Aorta (tissue), 5 donors: ENCODE measurements at places on chromosomes 1 and 21.

DNA sequence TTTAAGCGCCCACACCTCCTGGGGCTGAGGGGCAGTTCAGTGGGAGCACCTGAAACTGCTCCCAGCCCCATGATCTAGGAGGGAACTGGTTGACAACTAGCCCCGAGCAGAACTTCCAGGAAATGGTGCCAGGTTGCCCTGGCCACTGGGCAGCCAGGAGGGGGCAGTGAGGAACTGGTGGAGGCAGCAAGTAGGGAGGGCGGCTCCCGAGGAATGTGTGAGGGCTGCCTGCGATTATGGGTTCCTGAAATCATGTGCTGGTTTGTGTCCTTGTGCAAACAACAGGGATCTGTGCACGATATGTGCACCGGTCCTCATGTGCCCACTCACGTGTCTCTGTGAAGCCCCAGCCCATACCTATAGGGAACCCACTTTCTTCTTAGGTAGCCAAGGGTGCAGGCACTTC lies 9.9 kb downstream of the GPR3 start:
- DNase-seq, result peak; percentile 92
- H3K36me3 ChIP-seq, result no peaks in the 10 kb centered on the region
- H3K4me3 ChIP-seq, result no peak overlapping the region
- peak overlapping the region; percentile 49 for H3K27ac ChIP-seq

DNA sequence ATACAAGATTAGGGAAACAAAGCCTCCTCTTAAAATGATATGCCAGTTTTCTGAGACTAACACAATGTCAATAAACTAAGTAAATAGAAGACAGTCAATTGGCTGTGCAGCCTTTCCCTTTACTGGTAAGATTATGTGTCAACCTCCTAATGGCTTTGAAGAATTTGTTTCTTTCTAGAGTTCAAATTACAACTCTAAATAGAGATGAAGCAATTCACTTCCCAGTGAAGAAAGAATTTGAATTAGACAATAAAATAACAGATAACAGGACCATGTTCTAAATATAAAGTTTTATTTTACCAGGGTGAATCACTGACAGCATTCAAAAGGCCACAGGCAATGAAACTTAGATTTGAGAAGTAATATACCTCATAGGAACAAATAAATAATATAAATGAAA lies 680.3 kb downstream of the PLA2G4A start:
- DNase-seq, result no peak
- H3K27ac ChIP-seq, result no peak overlapping the region
- no peaks in the 10 kb centered on the region for H3K36me3 ChIP-seq

GRCh38 chr1:36542024-36542961 lies 59.6 kb upstream of the CSF3R start:
- H3K4me3 ChIP-seq, result no peak overlapping the region
- H3K27ac ChIP-seq, result no peak overlapping the region
- no peaks in the 10 kb centered on the region for H3K4me1 ChIP-seq
- H3K36me3 ChIP-seq, result no peaks in the 10 kb centered on the region

GRCh38 chr1:41333146-41333784 lies 28.0 kb upstream of the FOXO6 start:
- H3K27ac ChIP-seq, result no peak overlapping the region
- no peaks in the 10 kb centered on the region for H3K27me3 ChIP-seq
- H3K4me3 ChIP-seq, result no peak overlapping the region
- H3K36me3 ChIP-seq, result no peaks in the 10 kb centered on the region
- no peaks in the 10 kb centered on the region for H3K4me1 ChIP-seq

GRCh38 chr1:178076607-178077006 lies 17.3 kb upstream of the RASAL2 start:
- no peaks in the 10 kb centered on the region for H3K4me1 ChIP-seq
- H3K27ac ChIP-seq, result no peak overlapping the region
- H3K36me3 ChIP-seq, result no peaks in the 10 kb centered on the region
- H3K4me3 ChIP-seq, result no peak overlapping the region
- DNase-seq, result no peak

GRCh38 chr21:46515109-46515508 lies 56.4 kb downstream of the DIP2A start:
- no peaks in the 10 kb centered on the region for H3K4me1 ChIP-seq
- no peaks in the 10 kb centered on the region for H3K27me3 ChIP-seq

DNA sequence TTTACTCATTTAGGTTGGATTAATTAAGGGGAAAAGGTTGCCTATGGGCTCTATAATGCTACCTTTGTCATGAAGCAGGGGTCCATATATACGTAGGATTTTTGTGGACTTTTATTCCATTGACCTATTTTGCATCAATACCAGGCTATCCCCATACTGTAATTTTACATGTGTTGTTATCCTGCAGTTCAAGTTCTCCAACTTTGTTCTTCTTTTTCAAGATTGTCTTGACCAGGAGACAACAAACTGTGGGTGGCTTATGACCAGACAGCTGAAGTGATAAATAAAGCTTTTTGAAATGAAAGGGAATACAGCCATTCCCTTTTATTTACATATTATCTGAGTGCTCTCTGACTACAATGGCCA lies 345.7 kb downstream of the BARHL2 start:
- H3K4me3 ChIP-seq, result no peak overlapping the region
- DNase-seq, result no peak
- H3K4me1 ChIP-seq, result no peaks in the 10 kb centered on the region
- H3K36me3 ChIP-seq, result no peaks in the 10 kb centered on the region
- no peak overlapping the region for H3K27ac ChIP-seq

GRCh38 chr1:112735752-112736151 lies 20.6 kb upstream of the PPM1J start:
- H3K4me1 ChIP-seq, result no peaks in the 10 kb centered on the region
- H3K27ac ChIP-seq, result no peak overlapping the region
- no peak for DNase-seq
- H3K27me3 ChIP-seq, result peaks cover 2% of the 10 kb centered on the region
- no peaks in the 10 kb centered on the region for H3K36me3 ChIP-seq

DNA sequence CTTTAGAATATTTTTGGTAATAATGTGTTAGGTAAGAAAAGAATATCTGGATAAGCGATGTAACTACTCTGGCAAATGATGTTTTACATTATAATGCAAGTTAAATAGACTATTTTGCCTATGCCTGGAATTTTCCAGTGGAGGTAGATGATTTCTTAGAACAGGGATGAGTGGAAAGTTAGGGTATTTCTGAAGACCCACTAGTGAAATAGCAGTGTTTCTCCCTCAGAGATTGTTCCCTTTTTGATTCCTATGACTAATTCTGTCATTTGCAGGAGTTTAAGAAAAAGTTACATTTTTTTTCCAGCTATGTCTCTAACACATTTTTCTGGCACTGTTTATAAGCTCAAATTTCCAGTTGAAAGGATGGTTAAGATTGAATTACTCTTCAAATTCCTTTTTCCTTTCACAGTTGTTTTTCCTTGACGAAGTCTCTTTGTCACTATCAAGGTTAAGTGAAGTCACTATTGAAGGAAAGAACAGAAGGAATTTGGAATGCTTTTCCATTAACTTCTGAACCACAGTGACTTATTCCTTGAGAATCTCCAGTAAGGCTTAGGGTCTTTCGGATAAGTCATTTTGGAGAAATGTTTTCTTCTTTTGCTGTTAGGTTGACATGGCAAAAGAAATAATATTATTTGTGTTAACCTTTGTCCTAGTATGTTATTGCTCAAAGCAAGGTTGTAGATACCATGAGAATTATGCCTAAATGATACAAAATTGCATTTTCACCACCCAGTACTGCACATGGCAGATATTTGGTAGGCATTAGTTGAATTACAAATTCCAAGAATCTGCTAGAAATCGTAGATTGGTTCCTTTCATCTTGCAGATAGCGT lies 42.9 kb upstream of the ZNF326 start:
- no peak overlapping the region for H3K4me3 ChIP-seq
- no peak overlapping the region for H3K27ac ChIP-seq
- peaks cover 3% of the 10 kb centered on the region for H3K27me3 ChIP-seq

- H3K27ac ChIP-seq, result peak overlapping the region; percentile 73
- peaks cover 5% of the 10 kb centered on the region for H3K36me3 ChIP-seq
- no peaks in the 10 kb centered on the region for H3K27me3 ChIP-seq
- DNase-seq, result no peak
- peaks cover 7% of the 10 kb centered on the region for H3K4me1 ChIP-seq
Observed at GRCh38 chr1:201791051-201791778, 37.7 kb upstream of the IPO9 start.
